ENCODE measurements at places on chromosomes 2 and 18.
A peak's percentile ranks its signal among the peaks of the same experiment; 100 is the strongest.

GRCh38 chr18:58041633-58042032, 2.4 kb upstream of the NEDD4L start:
- no peak for DNase-seq

DNA sequence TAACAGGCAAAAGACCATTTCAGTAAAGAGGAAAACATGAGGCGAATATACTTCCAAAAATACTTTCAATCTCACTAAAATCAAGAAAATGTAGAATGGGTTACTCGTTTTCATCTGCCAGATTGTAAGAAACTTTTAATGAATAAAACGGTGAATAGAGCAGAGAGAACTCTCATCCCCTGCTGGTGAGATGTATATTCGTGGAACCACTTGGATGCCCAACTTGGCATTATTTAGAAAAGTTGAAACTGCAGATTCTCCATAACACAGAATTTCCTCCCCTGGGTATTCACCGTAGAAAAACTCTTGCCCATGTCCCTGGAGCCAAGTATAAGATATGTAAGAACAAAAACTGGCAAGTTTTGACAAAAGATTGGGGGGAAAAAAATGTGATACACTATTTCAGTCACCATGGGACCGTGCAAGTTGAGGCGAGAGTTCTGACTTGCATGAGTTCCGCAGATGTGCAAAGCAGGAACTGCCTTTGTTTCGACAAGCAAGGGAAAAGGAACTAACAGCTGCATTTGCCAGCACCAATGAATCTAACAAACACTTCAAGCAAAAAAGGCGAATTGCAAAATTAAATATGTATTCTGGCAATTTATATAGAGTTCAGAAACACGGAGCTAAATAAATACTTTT, 14.8 kb downstream of the TIMM21 start:
- DNase-seq, result no peak

- DNase-seq, result no peak
These were observed 27.3 kb upstream of the NTSR2 start for GRCh38 chr2:11697103-11697871.

DNA sequence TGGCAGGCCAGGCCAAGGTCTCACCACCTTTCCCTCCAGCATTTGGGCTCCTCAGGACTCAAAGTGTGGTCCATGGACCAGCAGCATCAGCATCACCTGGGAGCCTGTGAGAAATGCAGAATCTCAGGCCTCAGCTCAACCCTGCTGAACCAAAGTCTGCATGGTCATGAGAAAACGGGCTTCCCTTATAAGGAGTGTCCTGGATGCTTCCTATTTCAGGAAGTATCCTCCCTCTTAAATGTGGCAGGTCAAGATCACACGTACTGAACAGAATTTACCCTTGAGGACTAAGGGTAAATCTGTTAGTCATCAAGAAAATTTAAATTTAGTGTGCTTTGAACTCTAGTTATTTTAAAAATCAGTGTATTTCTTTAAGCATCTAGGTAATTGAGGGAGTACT, 11.8 kb downstream of the CD8A start:
- no peak for DNase-seq

GRCh38 chr2:10169581-10169980, 47.0 kb downstream of the RRM2 start:
- DNase-seq, result no peak

GRCh38 chr2:203737360-203737759, 30.9 kb downstream of the CD28 start:
- DNase-seq, result no peak

DNA sequence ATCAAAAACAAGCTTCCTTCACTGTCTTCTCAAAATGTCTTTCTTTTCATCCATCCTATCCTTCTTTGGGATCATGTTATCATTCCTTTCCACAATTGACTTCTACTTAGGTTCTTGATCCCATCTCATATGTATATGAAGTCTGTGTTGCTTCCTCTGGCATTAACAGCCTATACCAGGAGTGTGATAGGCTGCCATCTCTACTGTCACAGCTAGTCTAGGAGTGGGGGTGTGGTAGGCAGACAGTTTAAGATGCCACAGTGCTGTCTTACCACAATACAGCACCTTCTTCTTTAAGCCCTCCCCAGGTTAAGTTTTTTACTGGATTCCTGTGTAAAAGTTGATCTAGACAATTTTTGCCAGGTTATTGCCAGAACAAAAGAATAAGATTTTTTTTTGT, 3.7 kb upstream of the HTR2B start:
- no peak for DNase-seq

DNA sequence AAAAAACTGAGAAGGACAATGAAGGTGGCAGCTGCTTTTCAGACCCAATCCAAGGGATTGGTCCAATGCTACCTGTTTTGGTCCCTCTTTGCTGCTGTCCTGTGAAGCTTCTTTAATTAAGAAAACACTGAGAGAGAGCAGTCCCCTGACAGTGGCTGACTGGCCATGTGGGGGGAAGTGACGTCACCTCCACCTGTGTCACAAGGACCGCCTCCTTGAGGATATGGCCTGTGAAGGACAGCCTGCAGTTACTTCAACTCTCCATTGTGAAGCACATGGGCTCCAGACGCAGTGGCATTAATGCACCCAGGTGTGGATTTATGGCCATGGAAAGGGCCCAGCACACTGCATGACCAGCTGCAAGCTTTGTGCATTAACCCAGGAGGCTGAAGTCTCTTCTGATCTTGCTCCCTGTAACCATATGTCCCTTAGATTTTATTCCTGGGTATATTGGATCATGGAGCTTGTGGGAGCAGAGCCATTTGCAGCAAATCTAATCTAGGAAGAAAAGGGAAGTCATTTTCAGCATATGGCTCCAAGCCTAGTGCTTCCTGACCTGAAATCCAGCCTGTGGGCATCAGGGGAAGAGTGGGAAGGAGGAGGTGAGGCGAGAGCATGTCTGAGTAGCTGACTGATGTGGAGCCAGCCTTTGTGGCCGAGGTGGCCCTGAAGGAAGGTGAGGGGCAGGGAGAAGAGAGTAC, 32.2 kb downstream of the KIF5C start:
- DNase-seq, result no peak

- DNase-seq, result no peak
These were observed 151.8 kb upstream of the SLC14A2 start for GRCh38 chr18:45463451-45463850.

GRCh38 chr18:9862686-9863085, 23.1 kb upstream of the TXNDC2 start:
- no peak for DNase-seq

DNA sequence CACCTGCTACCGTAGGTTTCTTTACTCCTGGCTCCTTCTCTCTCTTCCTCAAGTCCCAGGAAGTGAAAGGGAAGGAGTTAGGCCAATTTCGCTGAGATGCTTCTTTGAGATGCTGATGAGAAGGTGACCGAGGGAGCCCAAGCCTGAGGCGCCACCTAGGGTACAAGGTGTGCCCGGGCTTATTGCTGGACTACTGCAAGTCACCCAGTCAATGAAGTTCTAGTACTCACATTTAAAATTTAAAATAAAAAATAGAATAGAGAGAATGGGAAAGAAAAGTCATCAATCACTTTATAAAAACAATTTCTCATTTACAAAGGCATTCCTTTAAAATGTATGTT, 45.3 kb downstream of the ACAA2 start:
- DNase-seq, result peak; percentile 42

DNA sequence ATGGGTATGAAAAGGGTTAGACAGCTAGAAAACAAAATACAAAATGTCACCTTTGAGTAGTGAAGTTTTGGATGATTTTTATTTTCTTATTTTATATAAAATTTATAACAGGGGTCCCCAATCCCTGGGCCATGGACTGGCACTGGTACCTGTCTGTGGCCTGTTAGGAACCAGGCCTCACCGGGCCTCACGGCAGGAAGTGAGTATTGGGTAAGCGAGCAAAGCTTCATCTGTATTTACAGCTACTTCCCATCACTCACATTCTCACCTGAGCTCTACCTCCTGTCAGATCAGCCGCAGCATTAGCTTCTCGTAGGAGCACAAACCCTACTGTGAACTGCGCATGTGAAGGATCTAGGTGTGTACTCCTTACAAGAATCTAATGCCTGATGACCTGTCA, 202.8 kb upstream of the TWIST2 start:
- DNase-seq, result no peak

- DNase-seq, result no peak
These were observed 16.4 kb downstream of the ALPK2 start for GRCh38 chr18:58612315-58613055.

DNA sequence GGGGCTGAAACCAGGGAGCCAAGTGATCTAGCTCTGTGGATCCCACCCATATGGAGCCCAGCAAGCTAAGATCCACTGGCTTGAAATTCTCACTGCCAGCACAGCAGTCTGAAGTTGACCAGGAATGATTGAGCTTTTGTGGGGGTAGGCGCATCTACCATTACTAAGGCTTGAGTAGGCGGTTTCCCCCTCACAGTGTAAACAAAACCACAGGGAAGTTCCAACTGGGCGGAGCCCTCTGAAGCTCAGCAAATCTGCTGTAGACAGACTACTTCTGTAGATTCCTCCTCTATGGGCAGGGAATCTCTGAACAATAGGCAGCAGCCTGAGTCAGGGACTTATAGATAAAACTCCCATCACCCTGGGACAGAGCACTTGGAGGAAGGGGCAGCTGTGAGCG, 96.7 kb downstream of the CCDC148 start:
- DNase-seq, result no peak

- no peak for DNase-seq
These were observed 25.5 kb downstream of the SP5 start for GRCh38 chr2:170740660-170741059.

- no peak for DNase-seq
These were observed 19.9 kb upstream of the SCYGR1 start for GRCh38 chr2:227407591-227408151.

DNA sequence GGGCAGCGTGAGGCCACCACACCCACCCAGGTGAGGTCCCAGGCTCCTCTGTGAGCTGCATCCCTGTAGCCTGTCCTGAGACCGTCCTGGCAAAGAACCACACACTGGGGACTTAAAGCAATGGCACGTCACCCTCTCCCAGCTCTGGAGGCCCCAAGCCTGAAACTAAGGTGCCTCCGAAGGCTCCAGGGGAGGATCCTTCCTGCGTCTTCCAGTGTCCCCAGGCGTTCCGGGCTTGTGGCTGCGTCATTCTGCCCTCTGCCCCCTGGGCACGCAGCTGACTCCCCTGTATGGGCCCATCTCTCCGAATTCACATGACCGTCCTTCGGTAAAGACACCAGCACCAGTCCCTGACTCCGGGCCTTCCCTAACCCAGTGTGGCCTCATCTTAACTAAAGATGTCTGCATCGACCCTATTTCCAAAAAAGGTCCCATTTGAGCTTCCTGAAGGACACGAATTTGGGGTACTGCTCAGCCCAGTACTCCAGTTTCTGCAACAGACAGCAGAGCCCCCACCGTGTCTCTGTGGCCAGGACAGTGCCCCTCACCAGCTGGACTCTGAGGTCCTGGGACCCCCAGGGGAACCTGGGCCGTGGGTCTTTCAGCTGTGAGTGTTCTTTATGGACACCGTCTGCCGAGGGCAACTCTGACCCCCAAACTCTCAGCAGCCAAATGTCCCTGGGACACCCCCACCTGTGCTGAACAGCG, 75.2 kb upstream of the CTDP1 start:
- no peak for DNase-seq

DNA sequence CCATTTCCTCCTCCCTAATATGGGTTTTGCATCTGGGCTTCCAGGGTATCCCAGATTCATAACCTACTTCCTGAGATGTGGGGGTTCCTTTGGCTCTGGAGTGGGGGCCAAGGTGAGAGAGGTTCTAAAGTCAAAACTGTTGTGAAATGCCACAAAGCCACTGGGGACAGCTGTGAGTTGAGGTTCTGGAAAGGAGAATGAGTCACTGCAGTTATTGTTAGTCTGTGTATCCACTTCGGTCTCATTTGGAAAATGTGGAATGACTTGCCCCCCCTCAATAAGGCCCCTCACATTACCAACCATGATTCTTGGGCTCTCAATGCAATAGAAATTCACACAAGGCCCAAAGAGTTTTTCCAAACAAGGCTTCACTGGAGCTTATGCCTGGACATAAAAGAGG, 51.1 kb upstream of the LGALSL start:
- DNase-seq, result no peak

- no peak for DNase-seq
These were observed 9.6 kb downstream of the SERPINB2 start for GRCh38 chr18:63897072-63897471.

- DNase-seq, result peak; percentile 66
These were observed 4.7 kb upstream of the STAMBP start for GRCh38 chr2:73823916-73824523.

GRCh38 chr2:32386739-32387138, 29.9 kb downstream of the BIRC6 start:
- DNase-seq, result no peak

DNA sequence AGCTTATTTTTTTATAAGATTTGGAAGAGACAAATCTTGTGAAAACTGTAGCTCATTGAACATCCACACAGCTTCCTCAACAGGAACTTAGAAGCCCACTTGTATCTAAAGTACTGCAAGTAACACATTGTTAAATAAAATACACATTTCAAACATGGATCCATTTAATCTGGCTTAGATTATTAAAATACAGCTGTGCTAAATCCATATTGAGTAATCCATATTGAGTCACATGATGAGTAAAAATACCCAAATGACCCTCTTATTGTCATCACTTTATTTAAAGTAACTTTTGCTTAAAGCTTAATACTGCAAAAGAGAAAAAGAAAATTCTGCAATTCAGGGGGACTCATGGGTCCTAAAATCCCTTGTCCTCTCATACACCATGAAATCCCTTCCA, 133.3 kb downstream of the OSR1 start:
- no peak for DNase-seq
